ENCODE measurements at places on chromosomes 11 and 22.
A peak's percentile ranks its signal among the peaks of the same experiment; 100 is the strongest.

- DNase-seq: no peak
Measured at GRCh38 chr11:114291381-114291780, 4.8 kb upstream of the NNMT start.

- no peak for DNase-seq
Measured at GRCh38 chr11:22752908-22753310, 76.7 kb downstream of the SVIP start.

DNA sequence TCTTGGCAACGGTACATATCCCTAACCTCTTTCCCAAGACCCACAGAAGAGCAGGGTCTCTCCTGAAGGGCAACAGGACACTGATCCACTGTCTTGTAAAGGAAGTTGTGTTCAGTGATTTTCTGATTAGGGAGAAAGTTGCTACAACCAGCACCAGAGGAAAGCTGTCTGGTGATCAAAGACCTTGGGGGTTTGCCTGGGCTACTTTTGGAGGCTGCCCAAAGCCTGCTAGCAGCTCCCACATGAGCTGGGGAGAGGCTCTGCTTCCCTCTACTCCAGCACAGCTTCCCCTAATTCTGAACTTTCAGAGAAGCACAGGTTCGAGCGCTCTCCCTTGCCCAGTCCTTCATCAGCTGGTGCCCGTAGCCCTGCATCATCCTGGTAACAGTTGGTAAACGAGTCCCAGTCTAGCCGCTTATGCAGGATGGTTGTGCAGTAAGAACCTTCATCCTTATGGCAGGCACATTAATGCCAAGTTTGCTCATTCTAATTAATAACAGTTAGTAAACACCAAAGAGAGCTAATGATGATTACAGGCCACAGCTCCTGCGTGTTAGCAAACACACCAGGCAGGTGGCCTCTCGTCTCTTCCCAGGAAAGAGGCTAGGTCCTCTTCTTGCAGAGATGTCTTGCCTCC is 173.1 kb downstream of the NTM start:
- peak; percentile 5 for DNase-seq

GRCh38 chr11:121894581-121894980 is 221.4 kb downstream of the BLID start:
- DNase-seq: no peak

- no peak for DNase-seq
Measured at GRCh38 chr11:67699521-67699920, 25.1 kb upstream of the ALDH3B2 start.

GRCh38 chr11:2779981-2780849 is 80.4 kb upstream of the KCNQ1OT1 start:
- DNase-seq: no peak

GRCh38 chr22:23392420-23393121 is 187.5 kb downstream of the IGLL1 start:
- DNase-seq: no peak

DNA sequence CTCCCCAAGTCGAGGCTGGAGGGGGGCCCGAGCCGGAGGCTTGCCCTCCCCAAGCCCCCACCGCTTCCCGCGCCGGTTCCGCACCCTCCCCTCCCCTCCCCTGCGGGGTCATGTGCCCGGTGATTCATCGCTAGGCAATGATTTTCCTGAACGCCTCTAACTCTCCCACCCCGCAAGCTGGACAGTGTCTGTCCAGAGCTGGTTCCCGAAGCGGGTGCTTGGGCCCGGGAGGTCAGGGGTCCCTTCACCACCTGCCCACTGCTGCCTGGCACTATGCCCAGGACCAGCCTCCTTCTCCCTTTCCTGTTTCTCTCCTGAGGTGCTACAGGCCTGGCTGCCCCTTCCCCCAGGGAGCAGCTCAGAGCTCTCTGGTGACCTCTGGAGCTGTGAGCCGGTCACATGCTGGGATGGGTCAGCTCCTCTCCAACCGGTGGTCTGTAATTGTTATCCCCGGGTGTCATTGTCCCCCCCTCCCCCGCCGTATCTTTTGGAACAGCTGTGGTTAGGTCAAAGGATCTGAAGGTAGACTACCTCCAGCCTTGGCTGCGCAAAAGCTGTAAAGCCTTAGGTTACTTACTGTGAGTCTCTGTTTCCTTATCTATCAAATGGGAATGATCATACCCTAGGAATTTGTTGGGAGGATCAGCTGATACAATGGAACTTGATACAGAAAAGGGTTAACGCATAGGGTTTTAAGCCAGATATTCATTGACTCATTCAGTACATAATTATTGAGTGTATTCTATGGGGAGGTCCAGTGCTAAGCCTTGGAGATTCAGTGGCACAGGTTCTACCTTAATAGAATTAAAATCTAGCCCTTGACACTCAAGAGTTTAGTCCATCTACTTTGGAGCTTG is 753 bp downstream of the STX3 start:
- DNase-seq: peak; percentile 17

DNA sequence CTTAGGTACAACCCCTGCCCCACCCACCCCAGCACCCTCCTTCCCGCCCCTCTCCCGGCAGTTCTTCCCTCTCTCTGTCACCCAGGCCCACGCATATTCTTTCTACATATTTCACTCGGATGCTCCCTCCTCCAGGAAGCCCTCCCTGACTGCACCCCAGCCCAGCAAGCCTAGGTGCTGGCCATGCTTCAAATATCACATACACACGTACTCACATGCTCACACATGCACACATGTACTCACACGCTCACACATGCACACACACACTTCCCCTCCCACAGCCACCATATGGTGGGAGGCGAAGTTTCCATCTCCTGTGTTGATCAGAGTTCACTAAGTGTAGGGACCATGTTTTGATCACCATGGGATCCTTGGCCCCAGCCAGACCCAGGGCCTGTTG is 90.4 kb downstream of the WNT7B start:
- DNase-seq: no peak

DNA sequence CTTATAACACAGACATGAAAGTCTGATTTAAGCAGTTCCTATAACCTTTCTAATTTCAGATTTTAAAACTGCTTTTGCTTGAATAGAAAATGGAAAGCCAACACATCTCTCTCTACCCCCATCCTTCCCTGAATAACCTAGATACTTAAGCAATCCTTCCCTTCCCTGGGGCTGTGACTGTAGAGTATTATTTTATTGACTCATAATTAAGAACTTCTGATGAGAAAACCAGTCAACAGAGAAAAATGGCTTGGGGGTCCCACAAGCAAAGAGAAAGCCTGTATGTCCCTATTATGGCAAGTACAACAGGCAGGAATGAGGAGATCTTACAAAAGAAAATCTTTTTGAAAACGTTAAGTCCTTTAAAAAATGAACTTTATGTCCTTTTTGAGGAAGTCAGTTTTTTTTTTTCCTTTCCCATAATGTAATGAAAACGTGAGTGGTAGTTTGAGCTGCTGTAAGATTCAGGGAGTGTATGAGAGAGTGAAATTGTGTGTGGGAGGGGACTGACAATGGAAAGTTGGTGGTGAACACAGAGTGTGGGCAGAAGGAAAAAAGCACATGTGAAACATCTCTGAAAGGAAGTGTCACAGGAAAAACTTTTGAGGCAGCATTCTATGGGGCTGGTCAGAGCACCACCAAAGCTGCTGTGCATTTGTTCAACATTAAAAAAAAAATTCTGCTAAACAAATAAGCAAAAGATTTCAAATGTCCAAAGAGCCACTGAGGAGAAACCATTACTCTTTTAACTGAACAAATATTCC is 154.6 kb downstream of the MAML2 start:
- DNase-seq: no peak

GRCh38 chr11:123183391-123184099 is 11.5 kb downstream of the CLMP start:
- no peak for DNase-seq

DNA sequence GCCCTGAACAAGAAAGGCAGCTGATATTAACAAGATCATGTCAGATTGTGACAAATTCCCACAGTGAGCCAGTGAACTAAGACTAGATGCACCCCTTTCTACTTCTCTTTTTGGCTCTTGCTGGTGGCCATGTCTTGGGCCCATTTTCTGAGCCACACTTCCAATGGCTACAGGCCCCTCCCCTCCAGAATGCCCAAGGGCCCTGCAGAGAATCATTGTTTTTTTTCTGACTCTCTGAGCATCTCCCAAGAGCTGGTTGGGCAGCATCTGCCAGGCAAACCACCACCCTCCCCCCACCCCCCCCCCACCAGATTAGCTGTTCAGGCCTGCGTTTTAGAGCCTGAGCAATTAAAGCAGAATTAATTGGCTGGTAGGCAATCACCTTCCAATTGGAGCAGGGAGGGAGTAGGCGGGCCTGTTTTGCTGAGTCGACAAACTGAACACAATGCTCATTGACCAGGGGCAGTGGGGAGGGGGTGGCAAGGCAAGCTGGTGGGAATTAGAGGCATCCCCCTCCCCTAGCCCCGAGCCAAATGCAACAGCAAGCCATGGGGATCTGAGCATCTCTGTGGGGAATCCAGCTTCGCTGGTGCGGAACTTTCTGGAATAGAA is 541.4 kb downstream of the MN1 start:
- no peak for DNase-seq

DNA sequence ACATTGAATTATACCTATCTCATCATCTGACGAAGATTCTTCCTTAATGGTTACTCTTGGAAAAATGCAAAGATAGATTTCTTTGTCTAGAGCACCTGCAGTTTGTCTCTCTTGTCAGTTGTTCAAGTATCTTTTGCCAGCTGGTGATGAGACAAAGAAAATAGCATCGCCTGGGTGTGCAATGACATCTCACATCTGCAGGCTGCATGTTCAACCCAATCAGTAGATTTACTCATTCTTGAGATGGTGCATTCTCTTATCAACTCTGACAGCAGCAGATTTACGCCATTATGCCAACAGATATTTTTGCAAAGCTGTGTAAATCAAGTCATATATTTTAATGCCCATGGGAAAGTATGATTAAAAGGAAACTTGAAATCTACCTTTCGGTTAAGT is 164.6 kb upstream of the PDGFD start:
- peak; percentile 10 for DNase-seq

DNA sequence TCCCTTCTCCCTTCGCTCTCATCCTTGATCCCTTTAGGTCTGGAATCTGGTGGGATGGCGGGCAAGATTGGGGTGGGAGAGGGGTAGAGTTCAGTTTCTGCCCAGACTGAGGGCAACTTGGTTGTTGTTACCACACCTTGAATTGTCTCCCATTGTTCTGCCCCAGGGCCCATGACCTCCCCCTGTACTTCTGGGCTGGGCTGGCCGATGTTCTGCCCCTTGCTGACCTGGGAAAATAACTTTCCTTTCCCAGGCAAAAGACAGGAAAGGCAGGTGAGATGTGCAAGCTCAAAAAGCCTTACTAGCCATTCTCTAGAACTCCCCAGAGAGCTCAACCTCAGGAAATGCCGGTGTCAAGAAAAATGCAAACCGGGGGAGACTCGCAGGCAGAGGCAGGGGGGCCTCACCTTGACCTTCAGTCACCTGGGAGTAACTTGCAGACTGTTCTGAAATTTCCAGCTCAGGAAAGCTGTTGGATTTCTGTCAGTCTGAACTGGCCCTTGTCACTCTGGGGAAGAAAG is 32.4 kb upstream of the EIF3D start:
- DNase-seq: no peak

DNA sequence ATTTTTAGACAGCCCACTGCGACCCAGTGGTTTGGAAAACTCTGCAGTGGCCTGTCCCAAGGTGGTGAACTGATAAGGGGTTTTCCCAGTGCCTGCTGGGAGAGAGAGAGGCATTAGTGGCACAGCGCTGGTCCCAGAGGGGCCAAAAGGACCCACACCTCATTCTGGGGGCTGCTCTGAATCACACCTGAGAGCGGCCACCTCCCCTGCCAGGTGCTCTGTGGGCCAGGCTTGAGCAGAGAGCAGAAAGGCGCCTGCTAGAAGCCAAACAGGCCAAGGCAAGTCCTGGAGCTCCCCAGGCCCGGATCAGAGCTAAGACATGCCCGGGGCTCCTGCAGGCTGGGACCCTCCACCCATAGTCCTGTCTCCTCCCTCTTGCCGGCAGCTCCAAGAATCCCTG is 20.9 kb downstream of the TRIM29 start:
- no peak for DNase-seq

DNA sequence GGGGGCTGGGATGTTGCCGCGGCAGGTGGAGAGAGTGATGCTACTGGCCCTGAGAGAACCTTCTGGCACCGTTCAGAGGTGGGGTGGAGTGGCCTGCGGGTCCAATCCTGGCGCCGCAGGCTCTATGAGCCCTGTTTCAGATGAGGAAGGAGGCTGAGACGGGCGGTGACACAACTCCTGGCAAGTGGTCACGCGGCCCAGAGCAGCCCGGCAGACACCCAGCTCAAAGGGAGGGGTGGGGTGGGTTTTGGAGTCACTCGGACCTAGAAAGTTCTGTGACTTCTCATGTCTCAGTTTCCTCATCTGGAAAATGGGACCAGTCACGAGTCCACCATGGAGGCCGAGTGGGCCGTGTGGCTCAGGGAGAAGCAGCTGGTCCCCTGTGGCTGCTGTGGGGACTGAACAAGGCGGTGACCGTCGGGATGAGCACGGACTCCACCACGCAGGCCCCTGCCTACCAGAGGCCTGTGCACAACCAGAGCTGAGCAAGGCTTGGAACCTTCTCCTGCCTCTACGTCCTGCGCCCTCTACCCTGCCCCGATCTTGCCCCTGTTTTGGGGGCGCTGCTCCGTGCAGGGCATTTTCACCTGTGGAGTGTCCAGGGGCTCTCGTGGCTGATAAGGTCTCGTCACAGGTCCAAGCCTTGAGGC is 3.7 kb downstream of the TSPO start:
- no peak for DNase-seq

DNA sequence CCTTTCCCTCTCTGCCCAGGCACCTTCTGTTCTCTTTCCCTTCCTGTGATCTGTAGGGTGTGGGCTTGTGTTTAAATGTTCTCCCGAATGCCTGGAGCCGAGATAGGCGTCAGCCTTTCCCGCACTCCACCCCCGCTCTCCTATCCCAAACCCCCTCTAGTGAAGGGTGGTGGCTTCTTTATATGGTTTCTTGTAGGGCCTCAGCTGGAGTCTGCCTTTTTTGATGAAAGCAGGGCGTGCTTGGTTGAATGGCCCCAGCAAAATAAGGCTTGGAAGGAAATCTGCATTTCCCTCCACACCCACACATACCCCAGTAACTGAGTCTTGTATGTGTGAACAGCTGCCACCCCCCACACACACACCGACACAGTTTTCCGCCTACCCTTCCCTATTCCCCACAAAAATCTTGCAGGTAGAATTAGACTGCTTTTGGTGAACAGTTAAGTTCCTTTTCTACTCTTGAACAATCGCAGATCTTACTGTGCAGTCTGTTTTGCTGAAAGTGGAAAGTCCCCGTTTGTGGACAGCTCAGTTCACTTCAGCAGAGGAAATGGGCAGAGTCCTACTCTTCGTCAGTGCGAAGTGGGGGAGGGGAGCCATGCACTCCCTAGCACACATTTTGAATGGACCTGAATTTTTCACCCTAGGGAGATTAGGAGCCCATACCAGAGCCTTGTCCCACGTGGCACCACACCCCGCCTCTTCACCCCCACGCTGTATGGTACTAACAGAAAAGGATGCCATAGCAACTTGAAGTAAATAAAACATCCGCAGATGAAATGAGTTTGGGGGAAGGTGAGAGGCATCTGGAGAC is 25.5 kb upstream of the GRK2 start:
- DNase-seq: peak; percentile 64

DNA sequence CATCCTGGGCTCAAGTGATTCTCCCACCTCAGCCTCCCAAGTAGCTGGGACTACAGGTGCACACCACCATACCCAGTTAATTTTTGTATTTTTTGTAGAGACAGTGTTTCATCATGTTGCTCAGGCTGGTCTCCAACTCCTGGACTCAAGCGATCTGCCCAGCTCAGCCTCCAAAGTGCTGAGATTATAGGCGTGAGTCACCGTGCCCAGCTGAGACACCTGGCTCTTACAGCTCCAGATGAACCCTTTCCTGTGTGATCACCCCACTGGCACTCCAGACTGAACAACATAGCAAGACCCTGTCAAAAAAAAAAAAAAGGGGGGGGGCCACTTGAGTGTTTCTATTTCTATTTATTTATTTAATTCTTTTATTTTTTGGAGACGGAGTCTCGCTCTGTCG is 1.0 kb upstream of the ADSL start:
- DNase-seq: no peak
